NCI-H510A (cell line): ENCODE measurements at places on chromosomes 13 and 19.

GRCh38 chr13:30615481-30615865 lies 2.2 kb upstream of the USPL1 start:
- DNase-seq = no peak

- peak; percentile 71 for DNase-seq
Measured at GRCh38 chr19:4456843-4457653, 546 bp downstream of the UBXN6 start.

DNA sequence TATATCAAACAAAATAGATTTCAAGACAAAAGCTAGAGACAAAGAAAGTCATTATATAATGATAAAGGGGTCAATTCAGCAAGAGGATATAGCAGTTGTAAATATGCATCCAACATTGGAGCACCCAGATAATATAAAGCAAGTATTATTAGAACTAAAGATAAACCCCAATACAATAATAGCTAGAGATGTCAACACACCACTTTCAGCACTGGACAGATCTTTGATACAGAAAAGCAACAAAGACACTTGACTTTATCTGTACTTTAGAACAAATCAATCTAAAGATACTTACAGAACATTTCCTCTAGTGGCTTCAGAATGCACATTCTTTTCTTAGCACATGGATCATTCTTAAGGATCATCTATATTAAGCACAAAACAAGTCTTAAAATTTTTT lies 59.1 kb upstream of the TEX29 start:
- DNase-seq = no peak

- peak; percentile 36 for DNase-seq
Measured at GRCh38 chr19:12766051-12766521, 9.3 kb downstream of the HOOK2 start.

DNA sequence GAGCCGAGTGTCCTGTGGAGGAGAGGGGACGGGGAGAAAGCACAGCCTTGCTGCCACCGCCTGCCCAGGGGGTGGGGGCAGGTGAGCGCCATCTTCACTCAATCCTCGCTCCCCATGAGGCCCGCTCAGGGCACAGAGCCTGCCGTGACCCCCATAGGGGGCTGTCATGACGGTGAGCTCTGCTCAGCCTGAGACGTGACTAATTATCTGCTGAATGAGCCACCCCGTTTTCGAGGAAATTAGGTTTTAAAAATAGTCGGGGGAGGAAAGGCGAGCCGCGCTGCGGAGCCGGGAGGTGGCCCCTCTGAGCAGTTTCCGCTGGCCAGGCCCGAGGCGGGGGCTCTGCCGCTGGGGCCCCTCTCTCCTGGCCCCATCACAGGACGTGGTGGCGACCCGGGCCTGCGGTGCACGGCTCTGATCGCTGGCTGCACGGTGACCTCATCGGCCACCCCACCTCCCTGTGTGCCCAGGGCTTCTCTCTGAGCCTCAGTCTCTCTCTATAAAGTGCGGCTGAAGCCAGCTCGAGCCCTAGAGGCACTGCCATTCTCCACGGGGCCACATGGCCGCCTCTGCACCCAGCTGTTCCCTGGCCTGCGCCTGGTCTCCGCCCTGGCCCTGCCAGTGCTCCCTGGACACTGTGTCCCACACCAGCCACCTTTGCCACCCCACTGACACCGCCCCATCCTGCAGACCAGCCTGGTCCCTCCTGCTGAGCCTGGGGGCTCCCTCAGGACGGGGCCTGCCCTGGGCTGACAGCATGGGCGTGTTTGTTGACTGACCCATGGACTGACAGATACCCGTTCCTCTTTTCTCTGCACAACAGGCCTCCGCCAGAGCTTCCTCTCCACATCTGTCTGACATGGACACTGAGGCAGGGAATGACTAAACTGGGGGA lies 28.3 kb downstream of the PIP5K1C start:
- DNase-seq = no peak

- DNase-seq = no peak
Measured at GRCh38 chr19:1690699-1691307, 38.4 kb upstream of the TCF3 start.

DNA sequence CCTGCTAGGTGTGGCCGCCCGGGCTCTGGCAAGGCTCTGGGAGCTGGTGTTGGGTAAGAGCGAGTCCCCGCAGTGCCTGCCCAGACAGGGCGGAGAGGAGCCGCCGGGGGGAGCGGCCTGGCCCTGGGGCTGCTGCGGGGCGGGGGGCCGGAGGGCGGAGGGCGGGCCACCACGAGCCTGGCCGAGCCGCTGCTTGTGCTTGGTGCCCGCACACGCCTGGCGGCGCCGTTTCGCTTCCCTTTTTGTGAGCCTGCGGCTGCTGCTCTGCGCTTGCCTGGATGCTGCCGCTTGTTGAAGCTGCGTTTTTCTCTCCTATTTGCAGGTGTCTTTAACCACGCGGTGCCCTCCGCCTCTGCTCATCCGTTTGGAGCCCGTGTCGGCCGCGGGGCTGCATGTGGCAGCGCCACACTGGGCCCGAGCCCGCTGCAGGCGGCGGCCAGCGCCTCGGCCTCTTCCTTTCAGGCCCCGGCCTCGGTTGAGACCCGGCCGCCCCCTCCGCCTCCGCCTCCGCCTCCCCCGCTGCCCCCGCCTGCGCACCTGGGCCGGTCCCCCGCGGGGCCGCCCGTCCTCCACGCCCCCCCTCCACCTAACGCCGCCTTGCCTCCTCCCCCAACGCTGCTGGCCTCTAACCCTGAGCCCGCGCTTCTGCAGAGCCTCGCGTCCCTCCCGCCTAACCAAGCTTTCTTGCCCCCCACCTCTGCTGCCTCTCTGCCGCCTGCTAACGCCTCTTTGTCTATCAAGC lies 8.5 kb downstream of the PLEKHJ1 start:
- no peak for DNase-seq

DNA sequence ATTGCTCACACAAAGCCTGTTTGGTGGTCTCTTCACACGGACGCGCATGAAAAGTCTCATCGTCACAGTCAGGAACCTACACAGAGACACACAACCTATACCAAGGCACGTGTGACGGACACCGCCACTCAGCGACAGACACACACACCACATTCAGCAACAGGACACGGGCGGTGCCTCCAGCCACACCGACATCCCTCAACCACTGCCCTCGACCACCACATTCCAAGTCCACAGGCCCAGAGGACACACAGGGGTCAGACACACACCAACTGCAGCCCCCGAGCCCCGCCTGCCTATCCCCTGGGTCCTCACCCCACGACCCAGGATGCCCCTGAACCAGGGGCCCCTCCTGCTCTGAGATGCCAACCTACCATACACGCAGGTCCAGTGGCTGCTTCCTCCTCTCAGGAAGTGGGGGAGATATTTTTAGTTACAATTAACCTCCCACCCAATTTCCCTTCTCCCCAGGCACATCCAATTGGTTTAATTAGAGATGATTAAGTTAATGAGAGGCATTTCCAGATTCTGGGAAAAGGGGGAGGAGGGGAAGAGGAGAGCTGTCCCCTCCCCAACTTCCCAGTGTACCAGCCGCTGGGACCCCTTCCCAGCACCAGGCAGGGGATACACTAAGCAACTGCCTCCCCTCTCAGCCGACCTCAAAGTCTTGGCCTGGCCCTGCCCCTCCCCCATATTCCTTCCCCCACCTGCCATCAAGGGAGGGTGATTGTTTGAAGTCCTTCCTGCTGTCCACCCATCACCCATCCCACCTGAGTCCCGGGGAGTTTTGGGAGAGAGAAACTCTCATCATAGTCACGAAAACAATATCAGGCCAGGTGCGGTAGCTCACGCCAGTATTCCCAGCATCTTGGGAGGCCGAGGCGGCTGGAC lies 20.4 kb downstream of the MEIS3 start:
- DNase-seq = no peak
